ENCODE measurements at places on chromosomes 13 and 19. TPM values are rescaled to one million over a fixed set of nuclear protein-coding genes. Genes with fewer than 3 reads are reported as not detected.

DNA sequence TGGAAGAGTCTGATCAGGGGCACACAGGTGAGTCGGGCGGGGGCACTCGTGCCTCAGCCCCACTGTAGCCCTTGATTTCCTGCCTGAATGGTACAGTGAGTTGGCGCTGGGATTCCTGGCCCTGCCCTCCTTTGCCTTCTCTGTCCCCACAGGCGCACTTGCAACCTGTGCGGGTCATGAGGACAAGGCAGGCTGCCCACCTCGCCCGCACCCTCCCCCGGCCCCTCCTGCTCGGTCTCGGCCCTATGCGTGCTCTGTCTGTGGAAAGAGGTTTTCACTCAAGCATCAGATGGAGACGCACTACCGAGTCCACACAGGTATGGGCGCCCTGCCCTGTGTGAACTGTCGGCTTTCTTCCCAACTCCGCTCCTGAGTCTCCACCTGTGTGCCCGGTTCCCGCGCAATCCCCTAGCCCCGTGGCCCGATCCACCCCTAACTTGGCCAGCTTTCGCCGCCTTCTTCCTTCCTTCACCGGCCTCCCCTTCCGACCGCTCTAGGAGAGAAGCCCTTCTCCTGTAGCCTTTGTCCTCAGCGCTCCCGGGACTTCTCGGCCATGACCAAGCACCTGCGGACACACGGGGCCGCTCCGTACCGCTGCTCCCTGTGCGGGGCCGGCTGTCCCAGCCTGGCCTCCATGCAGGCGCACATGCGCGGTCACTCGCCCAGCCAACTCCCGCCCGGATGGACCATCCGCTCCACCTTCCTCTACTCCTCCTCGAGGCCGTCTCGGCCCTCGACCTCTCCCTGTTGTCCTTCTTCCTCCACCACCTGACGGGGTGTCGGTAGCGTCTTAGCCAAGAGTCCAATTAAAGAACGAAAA, 1.6 kb upstream of the KMT2B start:
- H3K4me1 ChIP-seq = peaks cover 10% of the 10 kb centered on the region
- DNase-seq = no peak
- peaks cover 9% of the 10 kb centered on the region for H3K36me3 ChIP-seq
- H3K27me3 ChIP-seq = no peaks in the 10 kb centered on the region
- peak overlapping the region; percentile 86 for H3K4me3 ChIP-seq

The ZNF430 gene
- 16.6 TPM for total RNA-seq

GRCh38 chr19:45772912-45773311, 3.9 kb upstream of the SIX5 start:
- DNase-seq = no peak
- no peak overlapping the region for H3K4me3 ChIP-seq
- H3K27ac ChIP-seq = no peak overlapping the region

The ZFR2 gene
- total RNA-seq = 18.5 TPM

The AXL gene
- 30.3 TPM for total RNA-seq

The RFPL4A gene
- not detected for total RNA-seq

The C19orf85 gene
- 1.2 TPM for total RNA-seq

GRCh38 chr13:101611491-101612475, 159.3 kb downstream of the ITGBL1 start:
- H3K4me3 ChIP-seq = no peak overlapping the region
- no peaks in the 10 kb centered on the region for H3K27me3 ChIP-seq
- DNase-seq = no peak
- no peaks in the 10 kb centered on the region for H3K4me1 ChIP-seq
- H3K36me3 ChIP-seq = no peaks in the 10 kb centered on the region

DNA sequence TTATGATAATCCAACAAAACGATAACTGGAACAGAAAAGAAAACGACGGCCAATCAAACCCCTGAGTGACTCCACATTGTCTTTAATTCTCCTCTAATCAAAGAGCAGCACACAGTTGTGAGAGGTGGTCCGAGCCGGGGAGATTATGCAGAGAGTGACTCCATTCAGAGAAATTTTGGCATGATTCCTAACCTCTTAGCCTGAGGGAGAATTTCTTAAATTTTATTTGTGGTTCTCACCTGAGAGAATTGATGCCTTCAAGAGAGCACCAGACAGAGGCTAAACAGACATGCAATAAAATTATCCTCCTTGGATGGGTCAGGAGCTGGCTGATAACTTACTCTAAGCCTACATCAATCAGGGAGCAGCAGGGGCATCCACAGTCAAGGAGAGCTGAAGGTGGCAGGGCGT, 310.0 kb upstream of the KLF12 start:
- H3K4me3 ChIP-seq = no peak overlapping the region
- H3K27ac ChIP-seq = no peak overlapping the region
- H3K36me3 ChIP-seq = no peaks in the 10 kb centered on the region
- H3K27me3 ChIP-seq = no peaks in the 10 kb centered on the region
- no peaks in the 10 kb centered on the region for H3K4me1 ChIP-seq
- DNase-seq = no peak

GRCh38 chr13:114095486-114095885, 36.9 kb downstream of the RASA3 start:
- no peak overlapping the region for H3K27ac ChIP-seq
- peaks cover 7% of the 10 kb centered on the region for H3K36me3 ChIP-seq
- DNase-seq = no peak
- H3K4me1 ChIP-seq = no peaks in the 10 kb centered on the region

The CGB2 gene
- 0.77 TPM for total RNA-seq

The TJP3 gene
- total RNA-seq = 27.9 TPM

DNA sequence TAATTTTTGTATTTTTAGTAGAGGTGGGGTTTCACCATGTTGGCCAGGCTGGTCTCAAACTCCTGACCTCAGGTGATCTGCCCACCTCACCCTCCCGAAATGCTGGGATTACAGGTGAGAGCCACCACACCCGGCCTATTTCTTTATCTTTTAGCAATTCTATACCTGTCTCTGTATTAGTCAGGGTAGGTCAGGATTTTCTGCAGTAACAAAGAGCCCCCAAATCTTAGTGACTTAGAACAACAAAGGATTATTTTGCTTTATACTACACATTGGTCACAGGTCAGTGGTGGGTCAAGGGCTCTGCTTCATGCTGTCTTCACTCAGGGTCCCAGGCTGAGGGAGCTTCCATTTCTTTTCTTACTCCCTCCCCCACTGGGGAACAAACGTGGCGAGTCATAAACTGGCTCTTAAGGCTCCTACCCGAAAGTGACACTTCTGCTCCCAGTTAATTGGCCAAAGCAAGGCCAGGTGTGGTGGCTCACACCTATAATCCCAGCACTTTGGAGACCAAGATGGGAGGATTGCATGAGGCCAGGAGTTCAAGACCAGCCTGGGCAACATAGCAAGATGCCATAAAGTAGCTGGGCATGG, 6.8 kb downstream of the ITPKC start:
- peaks cover 56% of the 10 kb centered on the region for H3K36me3 ChIP-seq
- no peak overlapping the region for H3K4me3 ChIP-seq
- no peaks in the 10 kb centered on the region for H3K4me1 ChIP-seq
- no peaks in the 10 kb centered on the region for H3K27me3 ChIP-seq

The CYP4F2 gene
- total RNA-seq = not detected

DNA sequence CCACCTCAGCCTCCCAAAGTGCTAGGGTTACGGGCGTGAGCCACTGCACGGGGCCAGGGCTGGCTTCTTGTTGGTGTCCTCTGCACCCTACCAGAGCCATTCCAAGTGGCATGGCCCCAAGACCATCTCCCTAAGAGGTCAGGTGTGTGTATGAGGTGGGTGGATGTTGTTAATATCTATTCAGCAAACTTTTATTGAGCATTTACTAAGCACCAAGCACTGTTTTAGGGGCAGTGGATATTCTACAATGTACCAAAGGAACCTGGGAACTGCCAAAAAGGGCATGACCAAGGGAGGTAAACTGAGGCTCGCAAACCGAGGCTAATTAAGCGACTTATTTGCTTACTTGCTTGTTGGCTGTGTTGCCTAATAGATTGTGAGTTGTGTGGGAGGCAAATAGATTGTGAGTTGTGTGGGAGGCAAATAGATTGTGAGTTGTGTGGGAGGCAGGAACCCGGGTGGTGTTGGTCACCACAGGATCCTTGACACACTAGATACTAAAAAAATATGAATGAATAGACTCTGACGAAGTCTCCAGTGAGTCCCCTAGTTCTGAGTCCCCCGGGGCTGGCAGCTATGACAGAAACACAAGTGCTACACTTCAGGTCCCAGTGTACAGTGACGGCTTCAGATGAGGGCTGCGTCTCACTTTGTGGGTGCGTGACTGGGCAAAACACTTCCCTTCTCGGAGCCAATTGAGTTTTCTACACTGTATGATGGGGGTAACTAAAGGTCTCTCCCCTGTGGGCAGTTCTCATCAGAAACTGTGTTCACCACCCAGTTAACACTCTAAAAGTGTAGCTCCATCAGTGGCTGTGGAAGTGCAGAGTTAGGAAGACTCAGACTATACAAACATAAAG, 5.0 kb upstream of the BICRA start:
- H3K27me3 ChIP-seq = no peaks in the 10 kb centered on the region
- H3K27ac ChIP-seq = no peak overlapping the region
- no peak overlapping the region for H3K4me3 ChIP-seq

The CCL25 gene
- total RNA-seq = not detected

DNA sequence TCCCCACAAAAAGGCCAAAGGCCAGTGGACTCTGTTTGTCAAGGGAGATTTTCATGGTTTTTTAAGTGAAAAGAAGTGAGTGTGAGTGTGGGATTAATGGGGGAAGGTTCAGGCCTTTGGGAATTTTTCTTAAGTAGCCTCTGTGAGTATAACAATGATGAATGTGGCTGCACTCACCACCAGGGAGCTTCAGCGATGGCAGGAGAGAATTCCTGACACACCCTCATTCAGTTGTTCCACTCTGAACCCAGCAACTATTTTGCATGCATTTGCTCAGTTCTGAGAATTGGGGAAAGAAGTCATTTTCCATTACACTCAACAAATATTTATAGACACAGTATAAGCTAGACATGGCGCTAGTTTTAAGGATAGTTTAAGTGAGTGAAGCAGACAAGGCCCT, 117.9 kb downstream of the CCNA1 start:
- no peak overlapping the region for H3K27ac ChIP-seq
- no peak for DNase-seq
- no peaks in the 10 kb centered on the region for H3K36me3 ChIP-seq
- no peaks in the 10 kb centered on the region for H3K4me1 ChIP-seq

The B3GNT3 gene
- total RNA-seq = 0.96 TPM

DNA sequence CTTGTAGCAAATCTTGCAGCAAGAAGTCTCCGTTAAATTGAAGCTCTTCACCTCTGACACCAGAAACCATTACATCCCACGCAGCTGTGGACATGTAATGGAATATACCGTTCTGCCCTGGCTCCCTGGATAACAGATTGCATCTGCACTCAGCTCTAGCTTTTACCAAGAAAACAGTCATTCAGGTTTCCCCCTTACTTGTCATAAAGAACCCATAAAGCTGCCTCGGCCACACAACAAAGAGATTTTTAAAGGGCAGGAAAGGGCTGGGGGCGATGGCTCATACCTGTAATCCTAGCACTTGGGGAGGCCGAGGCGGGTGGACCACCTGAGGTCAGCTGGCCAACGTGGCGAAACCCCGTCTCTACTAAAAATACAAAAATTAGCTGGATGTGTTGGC, 127.6 kb upstream of the RFC3 start:
- H3K36me3 ChIP-seq = peaks cover 39% of the 10 kb centered on the region
- H3K27ac ChIP-seq = no peak overlapping the region
- H3K27me3 ChIP-seq = no peaks in the 10 kb centered on the region
- no peak for DNase-seq
- H3K4me3 ChIP-seq = no peak overlapping the region

DNA sequence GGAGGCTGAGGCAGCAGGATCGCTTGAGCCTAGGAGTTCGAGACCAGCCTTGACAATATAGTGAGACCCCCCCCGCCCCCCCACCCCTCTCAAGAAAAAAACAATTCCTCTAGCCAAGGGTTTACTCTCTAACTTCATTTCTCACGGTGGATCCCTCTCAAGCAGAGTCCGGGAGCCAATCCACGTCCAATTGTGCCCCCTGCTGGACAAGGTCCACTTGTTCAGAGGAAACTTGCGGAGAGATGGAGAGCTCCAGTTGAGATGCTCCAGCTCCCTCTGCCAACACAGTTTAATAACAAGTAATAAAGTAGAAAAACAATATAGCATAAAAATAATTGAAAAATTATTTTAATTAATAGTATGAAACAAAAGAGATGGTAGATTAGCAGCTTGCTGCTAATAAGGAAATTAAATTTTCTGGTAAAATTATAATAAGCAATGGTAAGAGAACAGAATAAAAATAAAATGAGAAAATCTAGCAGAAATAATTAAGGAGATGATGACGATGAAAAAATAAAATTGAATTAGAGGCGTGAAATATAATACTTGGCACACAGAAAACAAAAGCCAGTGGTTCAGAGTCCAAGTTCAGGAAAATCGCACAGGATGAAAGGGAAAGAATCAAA, 14.5 kb upstream of the SIGLEC14 start:
- H3K4me1 ChIP-seq = no peaks in the 10 kb centered on the region
- H3K36me3 ChIP-seq = peaks cover 2% of the 10 kb centered on the region
- no peaks in the 10 kb centered on the region for H3K27me3 ChIP-seq

DNA sequence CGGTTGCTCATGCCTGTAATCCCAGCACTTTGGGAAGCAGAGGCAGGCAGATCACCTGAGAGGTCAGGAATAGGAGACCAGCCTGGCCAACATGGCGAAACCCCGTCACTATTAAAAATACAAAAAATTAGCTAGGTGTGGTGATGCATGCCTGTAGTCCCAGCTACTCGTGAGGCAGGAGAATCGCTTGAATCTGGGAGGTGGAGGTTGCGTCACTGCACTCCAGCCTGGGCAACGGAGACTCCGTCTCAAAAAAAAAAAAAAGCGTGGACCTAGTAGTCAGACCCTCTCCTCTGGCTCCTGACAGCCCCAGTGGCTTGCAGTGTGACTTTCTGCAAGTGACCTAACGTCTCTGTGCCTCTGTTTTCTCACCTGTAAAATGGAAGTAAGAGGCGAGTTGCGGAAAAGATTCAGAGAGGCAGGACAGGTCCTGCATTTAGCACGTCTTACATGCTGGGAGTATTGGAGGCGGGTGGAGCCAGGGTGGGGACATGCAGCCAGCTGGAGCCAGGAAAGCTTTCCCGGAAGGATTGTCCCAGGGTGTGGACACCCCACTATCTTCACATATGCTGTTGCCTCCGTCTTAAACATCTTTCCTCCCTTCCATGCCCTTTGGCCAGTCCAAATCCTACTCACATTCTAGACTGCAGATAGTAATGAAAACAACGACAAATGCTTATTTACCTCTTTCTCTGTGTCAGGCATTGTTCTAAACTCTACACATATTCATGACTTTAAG, 2.9 kb downstream of the TUBB4A start:
- no peak overlapping the region for H3K4me3 ChIP-seq
- no peaks in the 10 kb centered on the region for H3K4me1 ChIP-seq
- DNase-seq = no peak
- no peak overlapping the region for H3K27ac ChIP-seq
- H3K27me3 ChIP-seq = no peaks in the 10 kb centered on the region

- no peaks in the 10 kb centered on the region for H3K4me1 ChIP-seq
- no peaks in the 10 kb centered on the region for H3K27me3 ChIP-seq
- no peak overlapping the region for H3K4me3 ChIP-seq
- H3K36me3 ChIP-seq = peaks cover 2% of the 10 kb centered on the region
- no peak for DNase-seq
Measured at GRCh38 chr19:32877323-32877912, 7.9 kb upstream of the SLC7A9 start.

DNA sequence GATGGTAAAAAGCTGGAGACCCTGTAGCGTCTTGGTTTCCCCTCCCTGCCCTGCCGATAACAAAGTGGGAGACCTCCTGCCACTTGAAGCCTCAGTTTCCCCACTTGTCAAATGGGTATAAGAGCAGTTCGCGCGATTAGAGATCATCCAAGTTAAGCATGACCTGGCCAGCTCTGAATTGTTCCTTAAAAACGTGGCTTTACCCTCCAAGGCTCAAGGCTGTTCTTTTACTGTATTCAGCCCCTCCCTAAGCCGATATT, 421 bp downstream of the TNPO2 start:
- no peaks in the 10 kb centered on the region for H3K27me3 ChIP-seq
- H3K27ac ChIP-seq = peak overlapping the region; percentile 30
- no peak for DNase-seq
- H3K36me3 ChIP-seq = peaks cover 38% of the 10 kb centered on the region
- H3K4me1 ChIP-seq = no peaks in the 10 kb centered on the region

The SLC6A16 gene
- 3.2 TPM for total RNA-seq
